Fibroblast of the aortic adventitia (primary cell): ENCODE measurements at places on chromosomes 2 and 18. TPM values are rescaled to one million over a fixed set of nuclear protein-coding genes. Genes with fewer than 3 reads are reported as not detected.

The ADCYAP1 gene
- 0.16 and 0.72 TPM in 2 replicates for total RNA-seq

The C2orf80 gene
- total RNA-seq = not detected in 2 replicates

The GPR17 gene
- not detected in 2 replicates for total RNA-seq

The MAPK4 gene
- under 0.01 TPM in 1 of 2 replicates, not detected in the other for total RNA-seq

The SNORC gene
- 0.33 and 0.72 TPM in 2 replicates for total RNA-seq

The TUBA3E gene
- total RNA-seq = not detected in 2 replicates

The ANTXR1 gene
- 31.5 and 61.5 TPM in 2 replicates for total RNA-seq

The ATP9B gene
- total RNA-seq = 22.0 and 30.8 TPM in 2 replicates

The ERICH2 gene
- 4.0 TPM in 1 of 2 replicates, not detected in the other for total RNA-seq

The RNF152 gene
- total RNA-seq = 7.3 and 12.8 TPM in 2 replicates

The LINC00305 gene
- total RNA-seq = not detected in 2 replicates

The SGPP2 gene
- total RNA-seq = not detected in 2 replicates

The TMEM37 gene
- total RNA-seq = not detected in 2 replicates

The SERPINB11 gene
- total RNA-seq = not detected in 2 replicates

The SCN9A gene
- total RNA-seq = 14.0 and 22.9 TPM in 2 replicates

The DCC gene
- total RNA-seq = under 0.01 and 0.09 TPM in 2 replicates

The RAD51AP2 gene
- 0.09 TPM in 1 of 2 replicates, not detected in the other for total RNA-seq

The MOGAT1 gene
- total RNA-seq = not detected in 2 replicates

The SGO2 gene
- 21.3 and 23.3 TPM in 2 replicates for total RNA-seq

The UGT1A8 gene
- 0.09 TPM in 1 of 2 replicates, not detected in the other for total RNA-seq

The DLX1 gene
- 0.41 and 0.99 TPM in 2 replicates for total RNA-seq

The PCARE gene
- total RNA-seq = under 0.01 and 0.08 TPM in 2 replicates

The METTL4 gene
- 10.7 and 22.1 TPM in 2 replicates for total RNA-seq

The SPATS2L gene
- 40.7 and 117 TPM in 2 replicates for total RNA-seq

The PROC gene
- not detected in 2 replicates for total RNA-seq

The SPATA3 gene
- not detected in 2 replicates for total RNA-seq

The TTR gene
- total RNA-seq = not detected in 2 replicates

The LRP1B gene
- 0.36 and 0.74 TPM in 2 replicates for total RNA-seq

The PROM2 gene
- total RNA-seq = 0.18 and 0.33 TPM in 2 replicates

The KIF5C gene
- total RNA-seq = 0.09 TPM in 1 of 2 replicates, not detected in the other

The CHRNG gene
- total RNA-seq = not detected in 2 replicates
